ENCODE measurements at places on chromosomes 5 and 9.

DNA sequence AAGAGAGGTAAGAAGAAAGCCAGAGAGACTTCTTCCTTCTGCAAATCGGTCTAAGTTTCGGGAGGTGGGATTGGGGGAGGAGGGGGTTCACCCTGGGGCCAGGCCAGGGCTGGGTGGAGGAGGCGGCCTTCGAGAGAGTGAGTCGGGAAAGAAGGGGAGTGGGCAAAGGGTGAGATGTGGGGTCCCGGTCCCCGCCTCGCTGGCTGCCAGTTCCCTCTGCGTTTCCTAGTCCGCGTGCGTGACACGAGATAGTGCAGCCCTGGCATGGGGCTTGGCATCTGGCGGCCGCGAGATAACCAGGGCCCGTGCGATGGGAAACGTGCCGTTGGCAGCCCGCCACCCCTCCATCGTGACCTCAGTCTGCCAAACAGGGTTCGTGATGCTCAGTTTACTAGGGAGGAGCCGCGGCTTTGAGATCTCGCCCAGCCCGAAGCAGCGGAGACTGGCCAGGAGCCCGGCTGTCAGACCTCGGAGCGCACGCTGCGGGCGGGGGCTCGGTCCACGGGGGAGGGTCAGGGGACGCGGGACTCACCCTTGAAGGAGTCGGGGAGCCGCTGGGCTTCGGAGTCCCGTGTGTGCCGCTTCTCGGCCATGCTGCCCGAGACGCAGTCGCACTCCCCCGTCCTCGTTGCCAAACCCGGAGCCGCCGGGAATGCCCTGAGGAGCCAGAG is at the start of gene STOM:
TSS of gene STOM (minus strand) at position 656 of the 671 bp plus-strand sequence. CDS start at position 593, 63 bp downstream.
- no peak for DNase-seq

GRCh38 chr9:14687042-14687719 is 6.1 kb downstream of the ZDHHC21 start:
- no peak for DNase-seq

GRCh38 chr9:81543695-81544094 is 145.7 kb downstream of the TLE1 start:
- no peak for DNase-seq

- no peak for DNase-seq
Measured at GRCh38 chr5:72908664-72909063, 47.2 kb upstream of the FCHO2 start.
